Stimulated activated CD4-positive, alpha-beta T cell treated with anti-CD3 and anti-CD28 coated beads, Interleukin-12 subunit alpha, Interleukin-12 subunit beta, amount 100 ng/mL, for 4 hours (primary cell): ENCODE measurements at places on chromosomes 1 and 21.

- DNase-seq: no peak
Measured at GRCh38 chr1:110087812-110088738, 17.6 kb upstream of the ALX3 start.

DNA sequence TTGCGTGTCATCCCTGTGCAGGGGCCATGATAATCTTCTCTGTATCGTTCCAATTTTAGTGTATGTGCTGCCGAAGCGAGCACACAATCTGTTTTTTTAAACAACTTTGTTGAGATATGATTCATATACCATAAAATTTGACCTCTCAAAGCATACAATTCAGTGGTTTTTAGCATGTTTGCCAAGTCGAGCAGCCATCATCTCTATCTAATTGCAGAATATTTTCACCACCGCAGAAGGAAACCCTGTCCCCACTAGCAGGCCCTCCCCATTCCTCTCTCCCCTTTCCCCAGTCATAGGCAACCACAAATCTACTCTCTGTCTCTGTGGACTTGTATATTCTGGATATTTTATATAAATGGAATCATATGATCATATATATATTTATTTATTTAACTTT, 78.7 kb upstream of the TINAGL1 start:
- no peak for DNase-seq

DNA sequence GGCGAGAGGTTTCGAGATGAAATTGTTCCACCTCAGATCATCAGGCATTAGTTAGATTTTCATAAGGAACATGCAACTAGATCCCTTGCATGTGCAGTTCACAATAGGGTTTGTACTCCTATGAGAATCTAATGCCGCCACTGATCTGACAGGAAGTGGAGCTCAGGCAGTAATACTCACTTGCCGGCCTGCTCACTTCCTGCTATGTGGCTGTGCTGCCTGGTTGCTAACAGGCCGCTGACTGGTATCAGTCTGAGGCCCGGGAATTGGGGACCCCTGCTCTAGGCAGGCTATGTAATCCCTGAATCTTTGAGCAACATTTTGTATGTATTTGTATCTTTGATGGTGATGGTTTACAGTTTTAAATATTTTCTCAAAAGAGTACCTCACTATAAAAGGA, 32.5 kb downstream of the XKR8 start:
- peak; percentile 23 for DNase-seq

DNA sequence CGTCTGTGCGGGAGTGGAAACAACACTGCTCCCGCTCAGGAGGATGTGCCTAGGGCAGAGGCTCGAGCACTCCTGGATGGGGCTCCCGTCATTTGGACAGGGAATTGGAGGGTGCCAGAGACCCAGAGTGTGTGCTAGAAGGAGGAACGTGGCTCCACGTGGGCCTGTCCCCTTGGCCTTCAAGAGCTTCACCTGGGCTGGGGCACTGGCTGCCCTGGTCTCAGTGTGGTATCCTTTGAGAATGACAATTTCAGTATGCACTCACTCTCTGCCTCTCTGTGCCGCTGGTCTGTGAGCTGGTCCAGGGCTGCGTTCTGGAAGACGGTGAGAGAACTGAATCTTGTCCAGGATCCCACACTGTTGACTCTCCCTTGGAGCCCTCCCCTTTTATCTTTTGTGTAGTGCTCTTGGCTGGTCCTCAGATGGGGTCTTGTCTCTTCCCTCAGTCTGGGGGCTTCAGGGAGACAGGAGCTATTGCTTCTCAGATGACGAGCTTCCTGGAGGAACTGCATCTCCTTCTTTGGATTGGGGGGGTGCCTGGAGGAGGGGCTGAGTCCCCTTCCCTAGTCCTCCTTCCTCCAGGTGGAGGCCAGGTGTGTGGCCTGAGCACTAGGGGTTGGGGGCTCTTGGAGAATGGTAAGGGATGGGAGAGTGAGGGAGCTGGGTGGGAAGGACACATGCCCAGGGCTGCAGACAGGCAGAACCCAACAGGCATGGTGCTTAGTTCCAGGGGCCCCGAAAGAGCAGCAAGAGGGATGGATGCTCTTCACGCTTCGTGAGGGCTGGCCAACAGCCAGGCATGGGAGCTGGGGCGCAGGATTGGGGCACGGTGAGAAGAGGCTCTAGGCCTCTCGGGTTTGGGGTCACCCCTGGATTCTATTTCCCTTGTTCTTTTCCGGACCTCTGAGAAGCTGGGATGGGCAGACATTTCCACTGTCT, 14.8 kb upstream of the ETV3L start:
- no peak for DNase-seq

GRCh38 chr1:209527372-209527771, 56.1 kb upstream of the CAMK1G start:
- no peak for DNase-seq

DNA sequence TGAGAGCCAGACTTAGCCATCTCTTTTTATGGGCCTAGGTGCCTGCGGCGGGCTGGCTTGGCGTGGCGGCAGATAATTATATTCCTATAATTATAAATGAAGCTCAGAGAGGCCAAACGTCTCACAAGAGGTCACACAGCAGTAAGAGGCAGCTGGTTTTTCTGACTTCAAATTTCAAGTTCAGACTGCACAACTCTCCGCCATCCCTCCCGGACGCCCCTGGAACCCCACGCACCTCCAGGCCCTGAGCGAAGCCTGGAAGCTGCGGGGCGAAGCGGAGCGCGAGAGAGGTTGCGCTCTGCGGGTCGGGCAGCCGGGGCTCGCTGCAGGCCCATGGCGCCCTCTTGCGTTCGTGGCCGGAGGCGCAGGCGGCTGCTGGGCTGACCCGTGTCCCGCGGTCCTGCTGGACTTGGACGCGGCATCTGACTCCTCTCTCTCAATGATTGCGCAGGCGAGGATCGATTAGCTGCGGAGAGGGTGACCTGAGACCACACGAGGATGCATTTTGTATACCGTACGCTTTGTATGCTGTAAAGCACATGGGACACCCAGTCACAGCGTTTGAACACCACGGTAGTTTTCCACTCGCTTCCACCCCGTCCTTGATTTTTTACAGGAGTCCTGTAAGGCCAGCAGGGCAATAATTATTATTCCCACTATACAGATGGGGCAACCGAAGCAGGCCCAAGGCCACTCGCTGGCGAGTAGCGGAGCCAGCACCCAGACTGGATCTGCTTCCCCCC, 272.7 kb downstream of the FOXD2 start:
- peak; percentile 69 for DNase-seq

- DNase-seq: no peak
Measured at GRCh38 chr1:8226747-8227146, 91.2 kb upstream of the SLC45A1 start.

DNA sequence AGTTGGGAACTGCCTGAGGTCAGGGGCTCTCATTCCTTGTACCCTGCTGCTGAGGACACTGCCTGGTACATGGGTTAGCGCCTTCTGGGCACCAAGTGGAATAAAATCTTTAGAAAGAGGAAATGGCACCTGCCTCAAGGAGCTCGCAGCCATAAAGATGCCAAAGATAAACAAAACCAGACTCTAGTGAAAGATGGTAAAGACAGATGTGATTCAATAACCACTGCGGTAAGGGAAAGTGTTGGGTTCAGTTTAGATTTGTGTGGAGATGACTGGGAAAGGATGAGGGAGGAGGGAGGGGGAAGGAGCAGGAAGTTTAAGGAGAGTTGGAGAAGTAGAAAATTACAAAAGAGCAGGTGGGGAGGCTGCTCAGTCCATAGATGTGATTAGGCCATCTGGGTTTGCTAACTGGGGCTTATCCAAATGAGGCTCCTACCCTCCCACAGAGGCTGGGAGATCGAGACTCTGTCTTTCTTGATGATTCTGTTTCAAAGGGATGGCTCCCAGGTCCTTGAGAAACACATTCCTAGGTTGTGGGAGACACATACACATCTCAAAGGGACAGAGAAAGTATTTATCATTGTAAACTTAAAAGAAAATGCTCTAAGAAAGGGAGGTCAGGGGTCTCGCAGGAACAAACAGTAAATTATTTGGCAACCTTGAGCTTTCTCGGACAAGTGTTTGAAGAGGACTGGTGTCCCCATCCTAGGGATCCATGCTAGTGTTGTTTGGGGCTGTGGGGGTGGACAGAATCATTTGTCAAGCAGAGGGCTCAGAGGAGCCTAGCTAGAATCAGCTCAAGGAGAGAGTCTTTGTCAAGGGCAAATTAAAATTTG, 65.7 kb upstream of the MORC3 start:
- DNase-seq: no peak

- DNase-seq: no peak
Measured at GRCh38 chr21:38570596-38570995, 72.3 kb upstream of the ERG start.

- no peak for DNase-seq
Measured at GRCh38 chr1:235953801-235954200, 87.1 kb upstream of the LYST start.

- DNase-seq: no peak
Measured at GRCh38 chr1:59752556-59753414, 62.0 kb upstream of the HOOK1 start.

DNA sequence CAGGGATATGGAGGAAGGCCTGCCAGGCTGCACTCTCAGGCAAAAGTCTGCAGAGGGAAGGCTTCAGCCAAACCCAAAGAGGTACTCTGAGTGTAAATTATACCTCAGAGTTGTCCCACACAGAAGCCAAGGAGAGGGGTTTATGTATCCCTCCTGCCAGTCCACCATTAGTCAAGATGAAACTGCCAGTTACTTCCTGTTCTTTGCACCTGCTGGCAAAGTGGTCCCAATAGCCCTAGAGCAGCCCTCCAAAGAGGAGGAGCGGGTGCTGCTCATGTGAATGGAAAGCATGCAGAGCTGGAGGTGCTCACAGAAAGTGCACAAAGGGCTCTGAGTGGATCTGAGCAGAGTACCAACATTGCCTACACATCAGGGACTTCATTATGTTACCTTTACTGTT, 37.1 kb upstream of the MCOLN3 start:
- DNase-seq: no peak

DNA sequence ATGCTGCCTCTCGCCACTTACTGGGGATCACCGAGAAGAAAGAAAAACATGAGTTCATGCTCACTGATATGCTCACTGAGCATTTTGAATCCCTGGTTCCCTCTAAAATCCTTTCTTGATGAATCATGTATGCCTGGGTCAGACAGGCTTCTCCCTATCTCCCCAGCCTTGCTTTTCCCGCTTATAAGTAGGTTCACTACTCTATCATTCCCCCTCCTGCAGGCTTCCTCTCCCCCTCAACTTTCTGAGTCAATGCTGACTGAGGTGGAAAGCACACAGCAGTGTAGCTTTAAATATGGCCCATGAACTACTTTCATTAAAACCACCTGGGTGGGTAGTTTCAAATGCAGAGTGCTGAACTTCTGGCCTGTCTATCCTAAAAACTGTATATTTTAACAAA, 41.7 kb downstream of the FMO4 start:
- no peak for DNase-seq

DNA sequence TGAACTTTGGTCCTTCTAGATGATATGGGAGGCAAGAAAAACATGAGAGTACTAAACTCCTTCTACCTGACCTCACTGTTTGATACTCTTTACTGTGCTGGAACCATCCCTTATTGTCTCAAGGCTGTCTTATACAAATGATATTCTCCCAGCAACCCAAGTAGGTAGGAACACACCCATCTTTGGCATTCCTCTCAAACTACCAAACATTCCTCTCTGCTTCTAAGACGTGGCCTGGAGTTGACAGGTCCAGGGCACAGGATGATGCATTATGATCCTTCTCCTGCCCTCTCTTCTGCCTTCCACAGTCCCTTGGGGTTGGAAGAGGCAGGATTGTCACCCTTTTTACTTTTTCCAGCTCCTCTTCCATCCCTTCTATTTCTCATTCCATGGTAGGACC, 90.5 kb downstream of the SPATA17 start:
- DNase-seq: no peak

DNA sequence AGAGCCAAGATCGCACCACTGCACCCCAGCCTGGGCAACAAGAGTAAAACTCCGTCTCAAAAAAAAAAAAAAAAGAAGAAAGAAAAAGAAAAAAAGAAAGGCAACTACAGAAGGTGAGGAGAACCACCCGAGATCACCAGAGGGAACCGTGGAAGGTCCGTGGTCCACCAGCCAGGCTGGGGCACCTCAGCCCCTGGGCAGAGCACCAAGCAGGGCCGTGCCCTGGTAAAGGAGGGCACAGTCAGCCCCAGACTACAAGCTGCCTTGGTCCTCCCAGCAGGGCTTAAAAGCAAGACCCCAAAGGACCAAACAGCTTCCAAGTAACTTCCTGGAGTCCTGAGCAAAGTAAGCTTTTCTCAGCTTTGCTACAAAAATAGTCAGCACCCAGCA, 8.8 kb upstream of the SAMD11 start:
- no peak for DNase-seq

GRCh38 chr1:30449003-30449402, 274.4 kb downstream of the MATN1 start:
- DNase-seq: no peak

- no peak for DNase-seq
Measured at GRCh38 chr1:38820860-38821259, 38.7 kb downstream of the RRAGC start.

DNA sequence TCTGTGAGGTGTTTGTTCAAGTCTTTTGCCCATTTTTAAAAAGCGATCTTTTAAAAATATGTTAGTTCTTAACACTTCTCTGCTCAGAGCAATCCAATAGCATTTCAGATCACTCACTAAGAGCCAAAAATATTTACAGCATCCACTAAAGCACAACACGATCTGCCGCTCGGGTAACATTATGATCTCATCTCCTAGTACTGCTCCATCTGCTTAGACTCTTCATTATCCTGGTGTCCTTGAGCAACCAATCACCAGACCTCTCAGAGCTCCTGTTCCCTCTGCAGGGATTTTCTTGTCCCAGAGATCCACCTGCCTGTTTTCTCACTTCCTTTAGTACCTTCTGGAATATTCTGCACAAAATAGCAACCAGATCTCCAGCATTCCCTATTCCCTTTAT, 235.3 kb upstream of the ESRRG start:
- no peak for DNase-seq

DNA sequence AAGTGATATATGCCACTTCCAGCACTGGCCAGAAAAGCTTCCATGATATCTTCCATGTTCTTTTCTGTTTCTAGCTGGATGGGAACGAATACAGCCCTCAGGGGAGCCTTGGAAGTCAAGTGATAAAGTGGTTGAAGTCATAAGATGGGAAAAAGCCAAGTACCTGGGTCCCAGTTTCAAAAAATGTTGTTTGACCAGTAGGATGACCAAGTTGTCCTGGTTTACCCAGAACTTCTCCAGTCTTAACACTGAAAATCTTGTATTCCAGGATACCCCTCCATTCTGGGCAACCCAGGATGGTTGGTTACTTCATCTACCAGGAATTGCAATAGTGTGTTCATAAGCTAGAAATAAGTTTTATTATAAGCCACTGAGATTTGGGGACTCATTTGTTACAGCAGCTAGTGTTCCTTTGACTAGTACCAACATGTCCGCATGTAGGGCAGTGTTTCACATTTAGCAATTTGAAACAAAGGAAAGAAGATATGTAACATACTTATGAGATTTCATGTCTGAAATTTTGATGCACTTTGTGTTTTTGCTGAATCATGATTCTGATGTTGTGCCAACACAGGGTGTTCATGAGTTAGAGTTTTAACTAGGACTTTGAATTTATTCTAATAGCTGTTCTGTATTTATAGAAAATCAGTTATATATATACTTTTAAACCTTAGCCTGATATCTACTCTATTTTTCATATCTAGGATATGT, 139.9 kb downstream of the TPR start:
- no peak for DNase-seq
